Activated T-cell treated with anti-CD3 and anti-CD28 coated beads, Interleukin-2, amount 50 U/mL, for 24 hours (primary cell): ENCODE measurements at places on chromosomes 3 and 15.

- DNase-seq, result no peak
Observed at GRCh38 chr3:175679568-175679967, 820.4 kb downstream of the NAALADL2 start.

GRCh38 chr15:41966414-41966812 is 5.9 kb downstream of the EHD4 start:
- DNase-seq, result no peak

- DNase-seq, result no peak
Observed at GRCh38 chr3:177066068-177066467, 131.2 kb downstream of the TBL1XR1 start.

DNA sequence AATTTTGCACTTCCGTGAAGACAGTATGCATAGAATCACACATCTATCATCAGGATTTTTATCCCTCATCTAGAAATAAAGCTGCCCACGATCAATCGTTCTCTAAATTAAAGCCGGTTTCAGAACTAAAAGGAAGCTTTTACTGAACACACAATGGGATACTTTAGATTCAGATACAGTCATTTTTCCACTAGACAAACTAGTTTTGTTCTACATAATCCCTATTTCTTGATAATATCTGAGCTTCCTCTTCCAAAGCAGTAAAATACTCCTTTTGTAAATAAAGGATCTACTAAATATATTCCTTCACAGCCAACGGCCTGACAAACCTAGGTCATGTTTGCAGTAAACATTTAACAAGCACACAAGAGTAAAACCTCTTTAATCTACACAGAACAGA is 2.0 kb upstream of the GANC start:
- no peak for DNase-seq

- DNase-seq, result no peak
Observed at GRCh38 chr3:82627733-82628132, 866.3 kb upstream of the GBE1 start.

DNA sequence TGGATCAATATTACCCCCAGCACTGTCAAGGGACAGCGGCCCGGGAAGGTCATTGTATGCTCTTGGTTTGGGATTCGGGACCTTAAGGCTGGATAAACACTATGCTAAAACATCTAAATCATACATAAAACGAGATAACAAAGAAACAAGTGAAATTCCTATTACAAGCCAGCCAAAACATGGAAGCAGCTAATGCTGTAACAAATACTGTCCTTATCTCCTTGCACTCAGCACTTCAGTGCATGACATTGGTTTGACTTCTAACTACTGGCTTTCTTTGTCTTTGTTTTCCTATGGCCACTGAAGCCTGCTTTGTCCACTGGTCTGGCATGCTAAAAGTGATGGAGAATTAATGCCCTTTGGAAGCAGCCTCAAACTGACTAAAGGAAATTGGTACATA is 516.4 kb upstream of the DPH6 start:
- no peak for DNase-seq

DNA sequence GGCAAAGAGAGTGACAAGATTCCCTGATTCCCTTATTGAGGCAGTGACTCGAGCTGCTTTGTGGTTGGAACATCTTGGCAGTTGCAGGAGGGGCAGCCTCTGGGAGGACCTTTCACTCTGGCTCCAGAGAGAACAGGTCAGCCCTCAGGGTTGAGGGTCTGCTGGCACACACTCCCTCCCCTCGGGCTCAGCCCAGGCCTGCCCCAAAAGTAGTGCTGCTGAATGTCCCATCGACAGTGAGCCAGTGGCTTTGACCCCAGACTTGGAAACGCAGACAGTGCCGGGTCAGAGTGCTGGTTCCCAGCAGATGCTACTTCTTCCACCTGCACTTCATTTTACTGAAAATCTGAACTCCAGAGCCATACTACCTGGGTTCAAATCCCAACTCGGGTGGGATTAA is 25.6 kb upstream of the ATP2B2 start:
- DNase-seq, result no peak
